RWPE1 (cell line): ENCODE measurements at places on chromosomes 6 and 20.
A peak's percentile ranks its signal among the peaks of the same experiment; 100 is the strongest.

GRCh38 chr6:30211306-30211705, 1.9 kb downstream of the TRIM26 start:
- no peak for DNase-seq

- peak; percentile 48 for DNase-seq
Observed at GRCh38 chr20:48106428-48106827, 321.1 kb upstream of the SULF2 start.

- no peak for DNase-seq
Observed at GRCh38 chr6:91299544-91300491, 712.9 kb upstream of the MAP3K7 start.

- DNase-seq, result peak; percentile 21
Observed at GRCh38 chr6:89888871-89889270, 5.4 kb upstream of the GJA10 start.

DNA sequence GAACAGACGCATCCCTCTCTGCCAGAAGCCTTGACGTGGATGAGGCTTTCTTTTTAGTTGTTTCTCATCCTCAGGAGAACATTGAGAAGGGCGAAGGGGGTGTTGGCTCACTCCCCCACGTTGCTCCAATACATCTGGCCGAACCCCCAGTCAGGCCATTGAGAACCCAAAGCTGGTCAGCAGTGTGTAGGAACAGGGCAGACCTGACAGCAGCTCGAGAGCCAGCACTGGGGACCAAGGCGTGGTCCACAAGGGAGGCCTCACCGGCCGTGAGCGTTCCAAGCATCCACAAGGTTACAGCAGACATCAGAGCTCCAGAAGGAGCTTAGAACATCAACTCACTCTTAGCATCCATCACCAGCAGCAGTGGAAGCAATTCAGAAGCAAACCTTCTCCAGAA, 387.9 kb upstream of the ARID1B start:
- no peak for DNase-seq

DNA sequence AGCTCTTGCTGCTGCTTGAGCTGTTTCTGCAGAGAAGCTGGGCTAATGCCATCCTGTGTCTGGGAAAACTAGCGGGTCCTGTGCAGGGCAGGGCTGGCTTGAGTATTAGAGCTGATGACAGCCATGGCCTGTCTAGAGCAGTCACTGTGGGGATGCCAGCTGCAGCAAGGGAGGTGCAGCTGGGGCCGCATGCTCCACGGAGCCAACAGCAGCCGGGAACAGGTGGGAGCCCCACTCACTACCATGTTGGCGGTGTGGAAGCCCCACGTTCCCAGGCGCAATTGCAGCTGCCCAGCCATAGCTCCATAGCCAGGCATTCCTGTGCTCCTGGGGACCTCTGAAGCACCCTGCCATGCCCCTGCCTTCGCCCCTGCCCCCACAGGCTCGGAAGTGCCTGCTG, 212.9 kb downstream of the TFAP2C start:
- DNase-seq, result no peak

GRCh38 chr6:154951345-154952200, 43.5 kb upstream of the TIAM2 start:
- peak; percentile 45 for DNase-seq

DNA sequence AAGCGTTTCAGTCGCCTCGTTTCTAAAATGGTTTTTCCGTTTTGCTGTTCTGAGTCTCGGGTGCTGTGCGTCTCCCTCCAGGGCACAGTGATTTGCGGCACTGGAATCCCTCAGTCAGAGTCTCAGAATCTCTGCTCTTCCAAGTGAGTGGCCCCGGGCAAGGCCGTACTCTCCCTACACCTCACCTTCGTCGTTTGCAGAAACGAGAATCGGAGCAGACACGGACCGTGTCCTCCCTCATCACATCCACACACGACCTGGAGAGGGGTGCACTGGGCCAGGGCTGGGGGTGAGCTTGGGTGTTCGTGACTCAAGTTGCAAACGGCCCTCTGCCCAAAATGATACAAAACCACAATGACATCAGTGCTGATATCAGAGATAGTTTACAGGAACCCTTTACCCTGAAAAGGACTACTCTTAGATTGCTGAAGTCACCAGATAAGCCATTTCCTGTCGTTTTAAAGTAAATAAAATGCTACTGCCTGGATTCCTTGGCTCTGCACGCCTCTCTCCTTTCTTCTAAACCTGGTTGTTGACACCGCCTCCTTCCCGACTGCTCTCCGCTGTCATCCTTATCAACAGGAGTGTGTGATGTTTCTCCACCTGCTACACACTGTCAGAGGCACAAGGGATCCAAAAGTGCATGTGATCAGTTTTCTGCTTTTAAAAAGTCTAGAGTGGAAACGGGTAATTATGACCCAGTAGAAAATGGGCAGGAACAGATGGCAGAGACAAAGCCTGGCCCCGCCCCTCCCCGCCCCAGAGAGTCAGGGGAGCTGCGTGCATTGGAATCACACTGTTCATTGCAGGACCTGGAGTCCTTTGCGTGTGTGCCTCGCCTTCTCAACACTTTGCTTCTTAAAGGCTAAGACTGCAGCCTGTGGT, 38.4 kb downstream of the KIF25 start:
- DNase-seq, result peak; percentile 38

DNA sequence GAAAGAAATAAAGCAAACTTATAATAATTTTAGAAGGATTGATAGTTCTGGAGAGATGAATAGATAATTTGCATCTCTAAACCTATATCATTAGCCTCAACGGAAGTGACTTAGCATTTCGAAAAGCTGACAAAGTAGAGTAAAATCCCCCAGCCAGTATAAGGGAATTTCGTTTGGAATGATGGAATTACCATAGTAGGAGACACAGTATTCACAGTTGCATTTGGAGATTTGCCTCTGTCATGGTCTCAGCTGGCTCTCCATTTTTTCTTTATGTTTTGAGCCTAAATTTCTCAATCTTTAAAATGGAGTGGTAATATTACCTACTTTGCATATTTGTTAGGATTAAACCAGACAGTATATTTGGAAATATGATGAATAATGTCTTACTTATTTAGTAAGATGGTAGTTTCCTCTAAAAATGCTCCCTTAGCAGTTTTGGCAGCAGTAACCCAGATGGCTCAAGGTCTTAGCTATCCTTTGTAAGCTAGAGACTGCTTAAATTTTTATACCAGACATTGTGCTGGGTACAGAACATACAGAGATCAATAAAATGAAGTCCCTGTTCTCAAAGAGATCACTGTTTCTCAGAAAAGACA, 58.2 kb downstream of the SMAP1 start:
- no peak for DNase-seq

GRCh38 chr6:41191569-41191968, 9.4 kb downstream of the TREML2 start:
- no peak for DNase-seq

DNA sequence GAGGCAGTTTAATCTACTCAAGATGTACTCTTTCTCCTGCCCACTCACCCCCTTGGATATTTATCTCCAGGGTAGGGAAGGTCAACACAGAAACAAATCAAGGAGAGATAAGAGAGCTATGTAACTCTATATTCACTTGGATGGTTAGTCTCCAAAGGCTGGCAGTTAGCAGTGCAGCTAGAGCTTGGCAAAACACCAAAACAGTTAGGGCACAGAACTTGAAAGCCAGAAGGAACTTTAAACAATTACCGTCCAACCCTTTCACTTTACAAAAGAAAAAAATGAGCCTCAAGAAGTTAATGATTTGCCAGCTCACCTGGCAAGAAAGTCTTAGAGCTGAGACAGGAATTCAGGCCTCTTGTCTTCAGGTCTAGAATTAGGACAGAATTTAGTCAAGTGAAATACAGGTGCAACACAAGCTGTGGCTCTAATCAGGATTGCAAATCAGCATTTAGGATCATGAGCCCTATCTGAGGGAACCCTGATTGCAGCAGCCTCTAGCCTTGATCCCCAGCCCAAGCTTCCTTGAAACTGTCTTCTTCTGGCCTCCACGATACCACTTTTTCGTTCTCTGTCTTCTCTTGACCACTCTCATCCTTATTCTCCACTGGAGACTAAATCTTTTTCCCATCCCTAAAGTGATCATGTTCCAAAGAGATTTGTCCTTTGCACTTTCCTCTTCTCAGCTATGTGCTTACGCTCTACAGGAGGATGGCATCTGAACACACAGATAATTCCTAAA, 14.9 kb downstream of the NEDD9 start:
- no peak for DNase-seq

- DNase-seq, result no peak
Observed at GRCh38 chr20:50282592-50283241, 92.1 kb downstream of the CEBPB start.

- DNase-seq, result no peak
Observed at GRCh38 chr6:53543359-53544216, 1.3 kb downstream of the GCLC start.

DNA sequence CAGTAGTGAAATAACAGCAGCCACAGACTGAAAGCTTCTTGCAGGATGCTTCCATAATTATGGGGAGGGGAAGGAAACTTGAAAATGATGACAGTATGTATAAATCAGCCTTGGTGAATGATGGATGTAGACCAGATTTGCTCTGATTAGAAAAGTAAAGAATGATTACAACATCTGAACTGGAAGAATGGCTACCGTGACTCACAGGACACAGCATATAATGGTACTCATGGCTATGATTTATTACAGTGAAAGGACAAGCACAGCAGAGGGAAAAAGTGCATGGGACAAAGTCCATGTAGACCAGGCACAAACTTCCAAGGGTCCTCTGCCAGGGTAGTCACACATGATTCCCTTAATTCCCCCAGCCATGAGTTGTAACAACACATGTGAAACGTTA, 70.7 kb upstream of the POPDC3 start:
- DNase-seq, result peak; percentile 15

DNA sequence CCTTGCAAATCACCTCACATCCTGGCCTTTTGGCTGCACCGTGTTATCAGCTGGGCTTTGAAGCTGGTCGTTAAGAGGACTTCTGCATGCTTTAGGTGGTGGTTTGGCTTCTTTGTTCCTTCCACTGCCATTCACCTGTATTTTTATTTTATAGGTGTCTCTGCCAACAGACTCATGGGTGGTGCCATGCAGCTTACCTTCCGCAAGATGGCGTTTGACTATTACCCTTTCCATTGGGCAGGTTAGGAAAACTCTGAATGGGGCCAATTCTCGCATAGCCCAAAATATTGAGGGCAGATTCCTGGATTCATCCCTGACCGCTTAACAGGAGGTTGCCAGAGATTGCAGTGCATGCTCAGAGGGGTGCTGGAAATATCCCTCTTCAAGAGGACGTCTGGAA, 32.4 kb downstream of the TAF11 start:
- no peak for DNase-seq

DNA sequence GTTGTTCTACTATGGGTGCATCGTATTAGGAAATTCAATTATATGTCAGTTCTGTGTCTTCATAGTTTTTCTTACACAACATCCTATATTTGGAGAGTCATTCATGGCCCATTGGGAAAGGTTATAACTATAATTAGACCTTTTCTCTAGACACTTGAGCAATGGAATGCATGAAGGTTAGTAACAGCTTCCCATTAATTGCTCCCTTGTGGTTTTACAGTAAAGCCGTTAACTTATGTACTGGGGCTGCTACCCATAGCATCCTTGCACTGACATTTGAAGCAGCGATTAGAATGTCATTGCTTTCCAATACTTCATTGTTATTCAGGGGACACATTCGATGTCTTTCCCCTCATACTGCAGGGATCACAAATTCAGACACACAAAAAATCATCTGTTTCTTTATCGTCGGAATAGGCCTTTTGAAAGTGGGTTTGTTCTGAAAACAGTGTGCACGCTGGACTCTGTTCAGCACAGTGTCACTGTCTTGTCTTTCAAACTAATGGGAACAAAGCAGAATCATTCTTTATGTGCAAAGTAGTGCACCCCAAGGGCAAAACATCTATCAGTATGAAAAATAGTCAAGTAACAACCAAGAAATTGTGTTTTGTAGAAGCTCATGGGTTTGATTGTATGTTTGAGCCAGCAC, 634.3 kb upstream of the MAP3K7 start:
- DNase-seq, result no peak

DNA sequence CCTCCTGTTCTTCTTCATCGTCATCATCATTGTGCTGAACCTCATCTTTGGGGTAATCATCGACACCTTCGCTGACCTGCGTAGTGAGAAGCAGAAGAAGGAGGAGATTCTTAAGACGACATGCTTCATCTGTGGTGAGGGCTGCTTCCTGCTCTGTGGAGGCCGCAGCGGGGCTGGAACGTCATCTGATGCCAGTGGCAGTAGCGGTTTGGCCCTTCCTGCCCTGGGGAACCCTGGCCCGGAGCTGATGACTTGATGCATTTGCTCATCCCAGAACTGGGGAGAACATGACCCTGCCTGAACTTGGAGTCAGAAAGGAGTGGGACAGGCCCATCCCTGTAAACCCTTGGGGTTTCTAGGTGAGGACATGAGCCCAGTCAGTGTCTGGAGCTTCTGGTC, 18.7 kb downstream of the UQCC2 start:
- DNase-seq, result no peak

DNA sequence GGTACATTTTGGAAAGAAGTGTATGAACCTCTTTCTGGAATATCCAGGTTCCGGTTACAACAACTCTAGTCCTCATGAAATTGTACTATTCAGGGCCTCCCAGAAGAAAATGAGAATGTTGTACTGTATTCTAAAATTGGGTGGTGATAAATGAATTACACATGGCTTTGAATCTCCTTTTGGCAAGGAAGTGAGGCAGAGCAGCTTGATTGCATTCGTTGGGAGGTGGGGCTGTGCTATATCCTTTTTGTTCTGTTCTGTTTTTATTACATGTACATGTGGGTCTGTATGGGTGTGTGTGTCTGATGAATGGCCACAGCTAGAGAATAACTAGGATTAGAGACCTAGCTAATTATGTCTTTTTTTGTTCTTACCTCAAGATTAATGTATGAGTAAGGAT, 37.8 kb upstream of the SNRPB2 start:
- DNase-seq, result no peak

GRCh38 chr20:39263076-39263475, 300.9 kb downstream of the DHX35 start:
- DNase-seq, result no peak

GRCh38 chr20:49571553-49571835, 3.6 kb upstream of the PTGIS start:
- no peak for DNase-seq

DNA sequence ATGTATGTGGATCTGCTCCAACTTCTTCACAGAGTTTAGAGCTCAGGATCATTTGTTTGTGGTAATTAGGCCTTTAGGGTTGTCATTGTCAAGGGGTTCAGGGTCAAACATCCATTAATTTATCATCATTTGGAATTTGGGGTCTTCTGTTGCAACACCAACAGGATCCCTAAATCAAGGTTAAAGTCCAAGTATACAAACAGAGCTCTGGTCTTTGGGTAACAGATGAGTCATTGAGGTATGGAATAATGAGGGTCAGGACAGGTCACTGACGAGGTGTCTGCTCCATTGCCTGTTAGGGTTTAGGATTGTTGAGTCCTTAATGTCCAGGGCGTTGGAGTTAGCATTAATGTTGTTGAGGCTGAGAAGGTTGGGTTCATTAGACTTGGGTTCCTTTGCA, 47.6 kb downstream of the PRND start:
- DNase-seq, result no peak

DNA sequence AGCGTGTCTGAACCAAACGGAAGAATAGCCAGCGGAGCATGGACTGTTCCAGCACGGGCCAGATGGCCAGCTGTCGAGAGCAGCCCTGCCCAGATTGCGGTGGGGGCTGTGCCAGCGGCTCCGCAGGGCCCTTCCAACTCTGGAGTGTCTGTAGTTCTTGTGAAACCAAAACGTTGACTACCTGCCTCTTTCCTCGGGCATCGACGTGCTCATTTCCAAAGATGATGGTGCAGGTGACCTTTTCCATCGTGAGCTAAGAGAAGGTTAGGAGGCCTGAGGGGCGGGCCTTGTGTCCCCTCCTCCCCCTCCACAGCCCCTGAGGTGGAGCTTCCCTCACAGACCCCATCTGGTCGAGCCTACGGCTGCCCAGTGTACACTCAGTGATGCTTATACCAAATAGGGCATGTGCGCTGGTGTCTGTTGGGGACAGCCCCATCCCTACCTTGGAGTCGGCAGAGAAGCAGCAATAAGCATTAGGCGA, 12.9 kb upstream of the C20orf144 start:
- DNase-seq, result no peak
